ENCODE measurements at places on chromosomes 11 and 22.

GRCh38 chr11:42913731-42914130, 398.1 kb upstream of the API5 start:
- no peak for DNase-seq

DNA sequence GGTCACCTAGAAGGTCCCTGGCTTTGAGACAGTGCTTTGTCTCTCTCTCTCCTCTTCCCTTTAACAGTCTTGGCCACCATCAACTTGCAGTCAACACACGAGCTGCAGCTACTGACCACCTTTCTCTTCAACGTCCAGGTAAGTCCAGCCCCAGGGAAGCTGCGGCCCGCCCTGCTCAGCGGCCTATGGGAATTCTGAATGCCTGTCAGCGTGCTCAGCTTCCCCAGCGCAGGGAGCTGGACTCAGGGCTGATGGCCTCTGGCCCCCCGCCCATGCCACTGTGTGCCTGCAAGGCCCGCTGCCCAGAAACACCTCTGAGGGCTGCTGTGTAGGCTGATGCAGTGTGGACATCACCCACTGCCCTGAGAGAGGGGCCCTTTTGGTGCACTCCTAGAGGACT, 32.5 kb downstream of the GLB1L2 start:
- no peak for DNase-seq

GRCh38 chr11:60159868-60160267, 23.0 kb downstream of the MS4A6A start:
- no peak for DNase-seq

GRCh38 chr11:126701520-126701897, 299.1 kb downstream of the KIRREL3 start:
- no peak for DNase-seq

DNA sequence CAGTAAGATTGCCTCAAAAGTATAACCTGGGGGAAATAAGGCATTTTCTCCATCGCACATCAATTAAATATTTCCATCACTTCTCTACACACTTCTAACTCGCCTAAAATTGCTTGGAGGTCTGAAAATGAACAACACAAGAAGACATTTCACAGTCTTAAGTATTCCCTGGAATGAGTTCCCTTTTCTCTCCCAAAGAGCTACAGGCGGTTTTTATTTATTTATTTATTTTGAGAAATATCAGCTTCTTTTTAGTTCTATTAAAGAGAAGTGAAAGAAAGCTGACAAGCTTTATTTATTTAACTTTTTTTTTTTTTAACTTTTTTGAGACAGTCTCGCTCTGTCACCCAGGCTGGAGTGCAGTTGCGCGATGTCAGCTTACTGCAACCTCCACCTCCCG, 11.5 kb upstream of the PARVB start:
- DNase-seq, result no peak

- DNase-seq, result no peak
These were observed 9.8 kb downstream of the SLC15A3 start for GRCh38 chr11:60942219-60942618.

GRCh38 chr11:46296528-46297448, 19.3 kb downstream of the CREB3L1 start:
- no peak for DNase-seq

- DNase-seq, result no peak
These were observed 6.9 kb downstream of the MCAT start for GRCh38 chr22:43136255-43136654.

- no peak for DNase-seq
These were observed 61.6 kb downstream of the METTL15 start for GRCh38 chr11:28169816-28170215.

- no peak for DNase-seq
These were observed 477.1 kb downstream of the BRD1 start for GRCh38 chr22:49350441-49351121.

DNA sequence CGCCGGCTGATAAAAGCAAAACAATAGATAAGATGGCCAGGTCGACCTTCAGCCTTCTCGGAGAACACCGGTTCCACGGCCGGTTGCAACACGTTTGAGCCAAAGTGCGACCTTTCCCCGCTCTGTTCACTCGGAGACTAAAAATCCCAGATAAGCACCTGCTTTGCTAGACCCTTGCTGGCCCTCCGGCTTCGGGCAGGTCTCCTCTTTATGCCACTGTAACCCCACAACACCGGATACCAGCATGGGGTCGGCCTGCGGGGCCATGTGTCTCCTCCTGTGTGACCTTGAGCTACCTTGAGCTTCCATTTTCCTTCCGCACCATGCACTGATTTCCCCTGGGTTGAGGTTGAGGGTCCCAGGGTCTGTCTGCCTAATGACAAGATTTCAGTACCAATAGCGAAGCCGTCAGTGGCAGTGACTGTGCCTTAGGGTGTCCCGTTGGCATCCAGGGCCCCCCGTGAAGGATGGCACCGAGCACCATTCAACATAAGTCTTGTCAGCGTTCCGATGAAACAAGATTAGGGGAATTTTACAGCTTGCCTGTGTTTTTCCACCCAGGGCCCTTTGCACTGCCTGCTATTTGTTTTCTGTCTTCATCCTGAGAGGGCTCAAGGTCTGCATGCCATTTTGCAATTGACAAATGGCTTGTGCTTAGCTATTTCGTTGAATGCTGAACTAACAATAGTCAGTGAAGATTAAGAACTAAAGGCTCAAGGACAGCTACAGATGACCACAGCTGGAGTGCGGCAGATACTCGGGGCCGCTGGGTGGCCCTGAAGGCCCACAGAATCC, 118.6 kb downstream of the KCNQ1 start:
- DNase-seq, result no peak

- no peak for DNase-seq
These were observed 120.2 kb downstream of the METTL15 start for GRCh38 chr11:28228196-28228895.

GRCh38 chr11:16787035-16787742, 48.7 kb downstream of the C11orf58 start:
- DNase-seq, result no peak

DNA sequence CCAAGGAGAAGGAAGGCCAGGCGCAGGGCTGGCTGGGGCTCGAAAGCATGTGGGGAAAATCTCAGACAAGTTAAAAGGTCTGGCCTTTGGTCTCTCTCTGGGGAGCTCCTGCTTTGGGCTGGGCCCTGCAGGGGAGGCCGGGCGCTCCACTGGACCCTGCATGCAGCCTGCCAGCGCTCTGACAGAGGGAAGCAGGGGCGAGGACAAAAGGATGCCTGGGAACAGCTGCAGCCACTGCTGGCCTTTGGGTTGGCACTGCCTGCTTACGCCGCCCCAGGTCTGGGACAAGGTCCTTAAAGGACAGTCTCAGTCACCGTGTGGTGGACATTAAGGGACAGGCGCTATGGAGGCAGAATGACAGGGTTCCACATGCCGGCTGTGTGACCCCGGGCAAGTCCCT, 56.4 kb upstream of the TTLL12 start:
- DNase-seq, result no peak

DNA sequence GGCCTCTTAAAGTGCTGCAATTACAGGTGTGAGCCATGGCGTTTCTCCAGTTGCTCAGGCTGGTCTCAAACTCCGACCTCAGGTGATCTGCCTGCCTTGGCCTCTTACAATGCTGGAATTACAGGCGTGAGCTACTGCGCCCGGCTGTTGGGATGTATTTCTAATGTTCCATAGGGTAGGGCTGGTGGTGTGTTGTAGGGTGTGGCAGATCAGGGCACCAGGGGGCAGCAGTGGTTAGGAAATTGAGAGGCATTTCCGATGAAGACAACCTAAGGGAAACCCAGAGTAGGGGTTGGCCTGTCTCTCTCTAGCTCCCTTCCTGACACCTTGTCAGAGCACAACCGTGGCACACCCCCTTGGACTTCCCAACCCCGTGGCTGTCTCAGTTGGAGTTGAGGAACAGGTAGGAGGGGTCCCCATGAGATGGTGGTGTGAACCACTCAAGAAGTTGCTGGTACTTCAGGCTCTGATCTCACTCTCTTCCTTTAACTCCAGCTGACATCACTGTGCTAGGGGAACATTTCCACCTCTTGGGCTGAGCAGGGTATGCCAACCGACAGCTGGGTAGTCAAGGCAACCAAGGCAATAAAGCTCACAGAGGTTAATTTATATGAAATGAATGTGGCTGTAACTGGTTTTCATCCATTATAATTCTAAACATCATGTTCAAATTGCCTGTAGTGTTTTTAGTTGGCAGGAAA, 33.0 kb downstream of the YWHAH start:
- DNase-seq, result peak; percentile 79

DNA sequence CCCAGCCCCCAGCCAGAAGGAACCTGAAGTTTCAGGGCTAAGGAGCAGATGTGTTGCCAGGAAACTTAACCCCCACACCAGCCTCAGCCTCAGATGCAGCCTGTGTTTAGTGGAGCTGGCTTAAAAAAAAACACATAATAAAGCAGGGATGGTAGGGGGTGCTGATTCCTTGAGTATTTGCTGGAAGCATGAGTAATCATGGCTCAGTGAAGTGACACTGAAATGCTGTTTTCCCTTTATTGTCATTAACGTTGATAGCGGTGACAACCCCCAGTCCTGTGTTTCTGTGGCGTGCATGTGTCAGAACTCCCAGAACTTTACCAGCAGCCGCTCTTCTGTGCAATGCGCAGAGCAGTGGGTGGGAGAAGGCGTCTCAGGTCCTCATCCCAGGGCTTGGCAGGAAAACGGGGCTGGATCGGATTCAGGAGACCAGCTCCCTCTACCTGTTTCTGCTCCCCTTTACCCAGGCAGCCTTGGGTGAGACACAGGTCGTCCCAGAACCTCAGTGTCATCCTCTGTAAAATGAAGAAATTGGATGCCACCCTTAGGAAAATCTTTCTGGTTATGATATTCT, 1282.1 kb downstream of the TBC1D22A start:
- DNase-seq, result no peak

GRCh38 chr11:96001037-96001436, 77.1 kb upstream of the MTMR2 start:
- DNase-seq, result no peak

DNA sequence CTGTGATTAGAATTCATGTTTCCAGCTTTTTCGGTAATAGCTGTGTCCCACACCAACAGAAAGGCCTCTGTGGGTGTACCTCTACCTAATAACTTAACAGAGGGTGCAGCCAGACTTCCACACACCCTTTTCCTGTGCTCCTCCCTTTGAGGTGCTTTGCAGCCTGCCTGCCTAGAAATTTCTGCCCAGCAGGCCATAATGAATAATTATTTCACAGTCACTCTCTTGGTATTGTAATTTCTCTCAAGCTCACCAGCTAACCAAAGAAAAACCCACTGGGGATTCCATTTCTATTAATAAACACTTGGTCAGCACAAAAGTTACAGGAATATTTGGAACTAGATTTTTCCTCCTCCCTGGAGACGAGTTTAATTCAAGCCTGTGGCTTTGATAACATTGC, 13.3 kb downstream of the WT1 start:
- DNase-seq, result no peak

DNA sequence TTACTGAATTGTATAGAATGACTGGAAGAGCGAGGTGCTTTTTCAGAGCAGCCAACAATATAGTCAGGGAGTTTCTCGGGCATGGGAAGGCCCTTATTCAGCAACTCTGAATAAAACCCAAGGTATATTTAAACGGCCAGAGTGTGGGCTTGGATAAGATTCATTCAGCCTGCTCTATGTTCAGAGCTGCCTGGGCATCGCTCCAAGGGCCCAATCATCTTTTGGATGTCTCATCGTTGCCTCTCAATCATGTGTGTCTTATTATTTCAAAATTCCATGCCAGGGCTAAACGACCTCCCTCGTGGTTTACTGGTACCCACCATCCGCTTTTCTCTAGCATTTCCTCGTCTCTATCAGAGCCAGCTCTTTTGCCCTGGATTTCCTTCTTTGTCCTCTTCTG, 19.5 kb upstream of the NTM start:
- no peak for DNase-seq

GRCh38 chr11:129846508-129847335, 31.1 kb downstream of the TMEM45B start:
- no peak for DNase-seq

DNA sequence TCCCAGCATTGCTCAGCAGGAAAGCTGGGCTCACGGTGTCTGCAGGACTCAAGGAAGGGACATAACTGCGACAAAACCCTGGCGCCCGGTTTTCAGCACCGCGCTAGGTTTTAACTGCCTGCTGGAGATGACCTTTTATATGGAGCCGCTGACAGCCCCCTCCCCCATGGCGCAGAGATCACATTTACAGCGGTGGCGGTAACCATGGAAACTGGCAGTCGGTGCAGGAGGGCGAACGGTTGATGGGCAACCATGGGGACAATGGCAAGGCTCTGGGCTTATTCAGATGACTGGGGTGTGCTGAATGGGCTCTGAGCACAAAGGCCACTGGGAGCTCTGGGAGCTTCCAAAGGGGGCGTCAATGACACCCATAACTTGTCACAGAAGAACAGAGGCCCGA, 37.2 kb downstream of the CELSR1 start:
- no peak for DNase-seq

DNA sequence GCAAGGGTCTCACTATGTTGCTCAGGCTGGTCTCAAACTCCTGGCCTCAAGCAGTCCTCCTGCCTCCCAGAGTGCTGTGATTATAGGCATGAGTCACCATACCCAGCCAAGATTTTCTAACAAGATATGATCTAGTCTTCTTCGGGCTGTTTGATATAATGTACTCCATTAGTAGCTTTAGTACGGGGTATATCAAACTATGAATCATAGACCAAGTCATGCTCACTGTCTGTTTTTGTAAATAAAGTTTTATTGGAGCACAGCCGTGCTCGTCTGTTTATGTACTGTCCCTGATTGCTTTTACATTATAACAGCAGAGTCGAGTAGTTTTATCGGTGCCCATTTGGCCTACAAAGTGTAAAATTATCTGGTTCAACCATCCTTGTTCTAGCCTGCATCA, 43.9 kb upstream of the GRIK4 start:
- DNase-seq, result no peak

- no peak for DNase-seq
These were observed 44.8 kb downstream of the ENDOD1 start for GRCh38 chr11:95134491-95134890.

- DNase-seq, result peak; percentile 69
These were observed 66.5 kb downstream of the GGTLC2 start for GRCh38 chr22:22710719-22711531.

DNA sequence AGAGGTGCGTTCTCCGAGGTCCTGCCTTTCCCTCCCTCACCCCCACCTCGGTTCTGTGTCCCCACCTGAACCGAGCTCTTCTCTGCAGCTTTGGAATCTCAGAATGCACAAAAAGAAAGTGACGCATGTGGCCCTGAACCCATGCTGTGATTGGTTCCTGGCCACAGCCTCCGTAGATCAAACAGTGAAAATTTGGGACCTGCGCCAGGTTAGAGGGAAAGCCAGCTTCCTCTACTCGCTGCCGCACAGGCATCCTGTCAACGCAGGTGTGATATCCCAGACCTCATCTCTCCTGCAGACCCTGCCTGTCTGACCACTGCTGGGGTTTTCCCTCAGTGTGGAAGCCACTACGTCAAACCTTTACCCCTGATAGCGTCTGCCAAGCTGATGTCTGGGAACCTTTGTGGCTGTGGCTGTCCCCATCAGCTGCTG, 13.9 kb downstream of the ACP2 start:
- no peak for DNase-seq

GRCh38 chr11:46712874-46713576, 6.0 kb upstream of the F2 start:
- no peak for DNase-seq

Measured in activated CD4-positive, alpha-beta T cell treated with anti-CD3 and anti-CD28 coated beads for 24 hours (primary cell).